Hematopoietic multipotent progenitor cell treated with erythropoietin and hydrocortisone succinate and interleukin-3 and kit ligand, for 17 days (in vitro differentiated cells): ENCODE measurements at places on chromosomes 12 and 14.

DNA sequence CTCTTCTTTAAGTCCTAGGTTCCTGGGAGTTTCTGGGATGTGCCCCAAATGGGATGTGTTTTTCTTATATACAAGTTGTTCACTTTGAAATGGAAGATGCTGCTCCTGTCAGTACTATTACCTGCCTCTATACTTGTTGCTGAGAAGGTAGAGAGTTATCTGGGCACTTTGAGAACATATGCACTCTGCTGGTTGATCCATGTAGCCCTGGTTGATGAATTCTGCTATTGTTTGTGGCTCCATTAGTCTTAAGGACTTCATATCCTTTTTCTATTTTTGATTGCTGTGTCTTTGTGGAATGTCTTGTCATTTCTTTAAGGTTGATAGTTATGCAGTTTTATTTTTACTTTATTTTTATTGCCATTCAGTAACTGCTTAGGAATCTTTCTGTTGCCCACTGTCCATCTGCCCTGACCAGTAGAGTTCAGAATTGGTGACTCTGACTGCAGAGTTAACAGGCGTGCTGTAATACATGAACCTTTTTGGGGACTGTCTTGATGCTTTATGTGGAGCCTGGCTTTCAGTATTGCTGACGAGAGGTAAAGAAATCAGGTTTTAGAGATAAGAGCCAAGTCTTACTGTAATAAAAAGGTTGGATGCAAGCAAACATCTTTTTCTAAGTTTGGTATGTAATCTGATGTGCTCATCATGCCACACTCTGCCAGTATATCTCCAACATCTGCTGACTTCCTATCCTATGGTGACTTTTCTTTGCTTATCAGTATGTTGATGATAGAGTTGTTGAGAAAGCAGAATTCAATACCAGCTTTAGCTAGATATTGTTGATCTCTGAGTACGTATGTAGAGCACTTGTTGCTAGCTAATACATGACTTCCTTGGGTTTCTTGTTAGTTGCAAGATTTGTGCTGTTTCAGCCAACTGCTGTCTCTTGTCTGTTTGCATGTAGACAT, 1.6 kb downstream of the GMPR2 start:
- no peak for DNase-seq

DNA sequence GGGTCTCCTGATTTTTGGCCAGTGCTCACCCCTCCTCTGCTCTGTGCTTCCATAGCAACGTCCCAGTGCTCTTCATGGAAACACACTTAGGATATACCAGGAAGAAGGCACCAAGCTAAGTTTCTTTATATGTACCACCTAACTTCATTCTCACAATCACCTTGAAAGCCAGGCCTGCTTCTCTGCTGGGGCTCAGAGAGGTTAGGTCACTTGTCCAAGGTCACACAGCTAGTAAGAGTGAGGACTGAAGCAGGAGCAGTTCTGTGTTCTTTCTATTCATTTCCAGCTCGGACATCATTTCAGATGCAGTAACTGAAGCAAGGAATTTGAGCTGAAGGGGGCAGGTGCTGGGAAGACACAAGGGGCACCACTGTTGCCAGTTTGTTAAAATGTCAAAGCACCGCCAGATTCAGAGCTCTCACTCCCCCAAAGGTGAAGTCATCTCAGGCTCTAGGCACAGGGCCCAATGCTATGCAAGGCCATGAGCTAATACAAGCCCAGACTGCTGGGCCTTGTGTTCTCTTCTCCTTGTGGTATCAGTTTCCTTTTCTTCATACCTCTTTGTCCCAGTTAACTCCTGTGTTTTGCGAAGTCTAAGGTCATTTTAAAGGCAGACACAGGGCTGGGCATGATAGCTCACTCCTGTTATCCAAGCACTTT, 19.7 kb upstream of the YY1 start:
- DNase-seq: no peak

- DNase-seq: no peak
Observed at GRCh38 chr12:67910360-67911274, 78.6 kb upstream of the IFNG-AS1 start.

- no peak for DNase-seq
Observed at GRCh38 chr12:121595520-121595919, 14.7 kb upstream of the KDM2B start.

DNA sequence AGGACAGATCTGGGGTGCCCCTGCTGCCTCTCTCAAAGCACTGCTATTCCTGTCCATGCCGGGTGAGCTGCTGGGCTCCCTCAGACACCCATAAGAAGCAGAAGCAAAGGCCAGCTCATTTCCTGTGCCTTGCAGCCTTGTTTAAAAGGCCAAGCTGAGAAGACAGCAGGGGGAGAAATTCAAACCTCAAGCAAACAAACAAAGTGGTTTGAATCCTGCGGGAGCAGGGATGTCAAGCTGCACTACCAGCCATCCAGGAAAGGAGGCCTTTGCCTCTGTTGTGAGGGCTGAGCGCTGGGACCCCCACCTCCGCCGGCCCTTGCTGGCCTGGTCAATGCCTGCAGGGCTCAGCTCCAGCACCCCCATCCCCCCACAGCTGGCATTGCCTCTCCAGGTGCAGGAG, 176.5 kb downstream of the PIWIL1 start:
- no peak for DNase-seq

DNA sequence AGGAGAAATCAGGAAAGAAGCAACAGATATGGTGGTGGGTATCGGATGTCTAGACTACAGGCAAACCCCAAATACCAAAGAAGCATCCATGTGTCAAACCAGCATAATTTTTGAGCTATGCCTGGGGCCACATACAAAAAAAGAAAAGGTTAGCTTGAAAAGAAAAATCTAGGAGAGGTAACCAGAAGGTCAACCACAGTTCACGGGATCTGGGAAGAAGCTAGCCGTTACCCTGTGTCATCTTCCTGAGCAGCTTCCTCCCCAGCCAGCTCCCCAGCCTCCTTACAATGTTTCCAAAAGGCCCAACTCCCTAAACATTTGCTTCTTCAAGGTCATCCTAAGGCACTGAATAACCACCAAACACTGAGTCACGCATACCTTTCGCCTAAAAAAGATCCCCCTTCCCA, 3.1 kb downstream of the SINHCAF start:
- peak; percentile 50 for DNase-seq
